Stimulated activated CD4-positive, alpha-beta T cell treated with anti-CD3 and anti-CD28 coated beads, TNF-alpha, amount 100 ng/mL, for 1 hour (primary cell): ENCODE measurements at places on chromosomes 5 and 9.
A peak's percentile ranks its signal among the peaks of the same experiment; 100 is the strongest.

GRCh38 chr5:142819825-142820224 lies 49.6 kb downstream of the ARHGAP26 start:
- no peak for DNase-seq

GRCh38 chr9:81822301-81822865 lies 105.8 kb upstream of the SPATA31D4 start:
- no peak for DNase-seq

GRCh38 chr9:68458918-68459317 lies 81.8 kb downstream of the TMEM252 start:
- DNase-seq: no peak

DNA sequence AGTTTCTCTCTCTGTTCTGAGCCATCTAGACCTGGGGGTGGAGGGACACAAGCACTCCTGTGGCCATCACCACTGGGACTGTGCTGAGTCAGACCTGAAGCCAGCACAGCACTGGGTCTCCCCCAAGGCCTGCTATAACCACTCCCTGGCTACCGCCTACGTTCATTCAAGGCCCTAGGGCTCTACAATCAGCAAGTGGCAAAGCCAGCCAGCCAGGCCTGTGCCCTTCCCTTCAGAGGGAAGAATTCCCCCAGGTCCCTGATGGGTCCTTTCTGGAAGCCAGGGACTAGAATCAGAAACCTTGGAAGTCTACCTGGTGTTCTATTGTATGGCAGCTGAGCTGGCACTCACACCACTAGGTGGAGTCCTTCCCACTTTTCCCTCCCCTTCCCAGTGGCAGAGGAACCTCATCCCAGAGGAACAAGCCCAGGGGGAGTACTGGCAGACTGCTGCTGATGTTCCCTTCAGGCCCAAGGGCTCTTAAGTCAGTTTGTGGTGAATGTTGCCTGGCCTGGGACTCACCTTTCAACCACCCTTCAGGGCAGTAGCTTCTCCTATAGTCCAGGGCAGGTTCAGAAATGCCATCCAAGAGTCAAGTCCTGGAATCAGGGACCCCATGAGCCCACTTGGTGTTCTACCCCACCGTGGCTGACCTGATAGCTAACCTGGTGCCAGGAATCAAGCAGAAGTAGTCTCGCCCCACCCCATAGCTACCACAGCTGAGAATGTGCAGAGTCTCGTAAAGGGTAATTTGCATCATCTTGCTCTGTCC lies 20.0 kb downstream of the JMY start:
- no peak for DNase-seq

DNA sequence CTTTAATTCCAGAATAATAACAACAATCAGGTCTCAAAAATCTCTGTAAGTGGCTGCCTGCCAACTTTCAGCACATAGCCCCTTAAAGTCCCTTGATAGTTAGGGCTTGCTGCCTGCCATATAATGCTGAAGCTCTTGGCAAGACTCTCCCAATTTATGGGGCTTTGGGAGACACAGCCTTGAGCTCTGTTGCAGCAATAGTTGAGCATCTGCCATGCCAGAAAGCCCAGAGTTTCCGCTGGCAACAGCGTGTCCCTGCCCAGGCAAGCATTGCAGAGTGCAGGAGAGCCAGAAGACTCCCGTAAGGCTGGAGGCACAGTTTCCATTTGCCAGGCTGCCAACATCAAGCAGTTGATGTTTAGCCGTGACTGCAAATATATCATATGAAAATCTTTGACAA lies 678.5 kb upstream of the NUDT12 start:
- DNase-seq: no peak

DNA sequence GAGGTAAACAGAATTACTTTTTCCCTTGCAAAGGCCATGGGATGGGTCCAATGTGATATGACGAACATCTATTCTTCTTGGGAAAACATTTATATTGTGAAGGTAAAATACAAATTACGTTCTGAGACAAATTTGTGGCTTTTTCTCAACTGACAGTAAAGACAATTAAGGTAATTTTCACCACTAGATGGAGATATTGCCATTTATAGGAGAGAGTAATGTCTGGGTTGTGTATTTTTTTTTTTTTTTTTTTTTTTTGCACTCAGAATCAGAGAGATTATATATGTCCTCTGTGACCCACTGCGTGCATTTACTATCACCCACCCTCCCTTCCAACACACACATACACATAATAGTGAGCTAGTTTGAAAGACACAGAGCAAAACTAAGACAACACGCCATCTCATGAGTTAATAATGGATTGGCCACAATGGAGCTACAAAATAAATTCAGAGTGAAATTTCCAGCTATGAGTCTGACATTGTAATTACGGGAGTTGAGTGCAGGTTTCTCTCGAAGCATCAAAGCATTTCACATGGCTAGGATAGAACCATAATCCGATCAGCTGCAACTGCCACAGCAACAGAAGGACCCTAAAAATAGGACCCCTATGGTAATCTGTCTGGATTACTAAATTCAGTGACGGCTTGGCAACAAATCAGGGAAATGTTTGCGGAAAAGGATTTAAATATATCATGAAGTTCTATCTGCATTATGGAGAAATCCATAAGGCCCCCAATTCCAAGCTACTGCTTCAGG lies 49.2 kb downstream of the ANXA1 start:
- DNase-seq: no peak

GRCh38 chr9:112629671-112630485 lies 88.0 kb downstream of the INIP start:
- no peak for DNase-seq

- no peak for DNase-seq
These were observed 14.1 kb downstream of the TRIM7 start for GRCh38 chr5:181190711-181191525.

- no peak for DNase-seq
These were observed 148.5 kb downstream of the C9orf152 start for GRCh38 chr9:110059461-110059860.

- DNase-seq: peak; percentile 18
These were observed 70.6 kb downstream of the IQGAP2 start for GRCh38 chr5:76473661-76474060.

GRCh38 chr5:103444333-103445038 lies 118.1 kb downstream of the NUDT12 start:
- DNase-seq: no peak

DNA sequence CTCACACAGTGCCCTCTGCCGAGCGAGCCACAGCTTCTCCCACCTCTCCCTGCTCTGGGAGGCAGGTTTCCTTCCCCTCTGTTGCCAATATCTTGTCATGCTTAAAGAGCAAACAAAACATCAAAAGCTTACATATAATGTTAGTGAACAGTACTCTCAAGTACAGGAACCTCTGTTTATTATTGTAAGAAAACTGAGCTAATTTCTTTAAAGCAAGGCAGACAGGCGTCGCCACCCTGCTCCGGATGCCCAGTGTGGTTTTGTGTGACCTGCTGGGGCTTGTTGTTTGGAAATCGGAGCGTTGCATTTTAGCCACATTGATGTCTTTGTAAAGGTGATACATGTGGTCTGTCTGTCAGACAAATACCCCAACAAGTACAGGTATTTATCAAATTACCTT lies 401.4 kb upstream of the IRX1 start:
- DNase-seq: no peak

GRCh38 chr9:13513716-13514444 lies 234.4 kb upstream of the MPDZ start:
- no peak for DNase-seq

- no peak for DNase-seq
These were observed 550.8 kb downstream of the BNC2 start for GRCh38 chr9:16319646-16320045.

DNA sequence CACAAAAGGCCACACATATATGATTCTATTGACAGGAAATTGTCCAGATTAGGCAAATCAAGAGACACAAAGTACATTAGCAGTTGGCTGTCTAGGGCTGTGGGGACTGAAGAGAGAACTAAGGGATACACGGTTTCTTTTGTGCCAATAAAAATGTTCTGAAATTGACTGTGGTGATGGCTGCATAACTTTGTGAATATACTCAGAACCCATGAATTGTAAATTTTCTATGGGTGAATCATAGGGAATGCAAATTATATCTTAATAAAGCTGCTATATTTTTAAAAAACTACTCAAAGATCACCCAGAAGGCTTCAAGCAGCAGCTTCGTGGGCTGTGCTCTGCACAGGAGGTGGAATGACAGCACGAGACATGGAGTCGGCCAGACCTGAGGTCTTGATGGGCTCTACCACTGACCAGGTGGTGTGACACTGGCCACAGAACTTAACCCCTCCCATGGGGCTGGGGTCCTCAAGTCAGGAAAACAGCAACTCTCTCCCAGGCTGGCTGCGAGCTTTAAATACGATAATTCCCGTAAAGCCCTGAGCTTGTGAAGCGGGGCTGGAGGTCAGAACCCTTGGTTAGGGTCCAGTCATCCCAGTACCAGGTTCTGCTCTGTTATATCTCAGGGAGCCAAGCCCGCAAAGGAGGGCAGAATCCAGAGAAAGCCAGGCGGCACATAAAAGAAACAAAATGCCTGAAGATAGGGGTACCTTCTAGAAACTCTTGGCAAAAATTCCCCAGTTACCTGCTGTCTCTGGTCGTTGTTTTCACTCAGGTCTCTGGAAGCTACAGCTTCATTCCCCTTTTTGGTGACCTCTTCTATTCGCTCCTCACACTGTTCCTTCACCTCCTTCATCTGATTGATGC lies 59.1 kb downstream of the GOLM1 start:
- DNase-seq: no peak

- no peak for DNase-seq
These were observed 46.2 kb downstream of the NTNG2 start for GRCh38 chr9:132207839-132208615.

GRCh38 chr5:66039296-66039695 lies 104.8 kb upstream of the SREK1 start:
- no peak for DNase-seq

GRCh38 chr9:134306636-134307600 lies 19.3 kb upstream of the RXRA start:
- DNase-seq: no peak

DNA sequence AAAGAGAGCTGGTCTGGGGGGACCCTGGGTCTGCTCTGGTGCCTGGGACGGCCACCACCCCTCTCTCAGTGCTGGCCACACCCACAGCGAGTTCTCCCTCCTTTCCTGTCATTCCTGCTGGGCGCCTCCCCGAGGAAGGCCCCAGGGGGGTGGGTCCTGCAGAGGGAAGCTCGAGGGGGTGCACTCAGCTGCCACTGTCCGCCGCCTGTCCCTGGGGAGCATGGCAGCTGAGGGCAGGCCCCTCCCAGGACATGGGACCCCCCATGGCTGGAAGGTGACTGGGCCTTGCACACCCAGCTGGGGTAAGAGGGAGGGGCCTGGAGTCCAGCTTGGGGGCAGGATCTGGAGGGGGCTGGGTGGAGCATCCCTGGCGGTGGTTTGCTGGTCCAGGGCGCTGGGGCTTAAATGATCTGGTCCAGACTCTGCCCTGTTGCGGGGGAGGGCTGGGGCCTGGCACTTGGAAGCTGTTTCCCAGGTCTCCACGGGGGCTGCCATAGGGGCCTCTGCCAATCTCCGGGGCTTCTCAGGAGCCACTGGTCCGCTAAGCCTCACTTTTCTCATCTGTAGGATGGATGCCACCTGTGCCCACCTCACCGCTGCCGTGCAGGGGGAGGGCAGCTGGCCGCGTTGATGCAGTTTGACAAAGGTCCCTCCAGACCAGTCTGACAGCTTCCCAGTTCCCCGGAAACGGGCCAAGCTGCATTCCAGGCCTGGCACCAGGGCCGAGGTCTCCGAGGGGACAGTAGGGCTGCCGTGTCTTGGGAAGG lies 6.0 kb upstream of the SLC2A6 start:
- no peak for DNase-seq

DNA sequence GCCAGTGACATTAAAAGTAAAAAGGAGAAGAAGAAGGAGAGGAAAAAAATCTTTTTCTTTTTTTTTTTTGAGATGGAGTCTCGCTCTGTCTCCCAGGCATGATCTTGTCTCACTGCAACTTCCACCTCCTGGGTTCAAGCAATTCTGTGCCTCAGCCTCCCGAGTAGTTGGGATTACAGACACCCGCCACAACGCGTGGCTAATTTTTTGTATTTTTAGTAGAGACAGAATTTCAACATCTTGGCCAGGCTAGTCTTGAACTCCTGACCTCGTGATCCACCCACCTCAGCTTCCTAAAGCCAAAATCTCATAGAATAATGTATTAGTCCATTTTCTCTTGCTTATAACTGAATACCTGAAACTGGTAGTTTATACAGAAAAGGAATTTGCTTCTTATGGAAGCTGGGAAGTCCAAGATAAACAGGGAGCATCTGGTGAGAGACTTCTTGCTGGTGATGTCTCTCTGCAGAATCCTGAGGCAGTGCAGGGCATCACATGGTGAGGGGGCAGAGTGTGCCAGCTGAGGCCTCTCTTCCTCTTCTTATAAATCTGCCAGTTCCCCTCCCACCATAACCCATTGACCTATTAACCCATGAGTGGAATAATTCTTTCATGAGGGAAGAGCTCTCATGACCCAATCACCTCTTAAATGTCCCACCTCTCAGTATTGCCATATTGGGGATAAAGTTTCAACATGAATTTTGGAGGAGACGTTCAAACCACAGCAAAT lies 466.3 kb downstream of the GADD45G start:
- DNase-seq: no peak

DNA sequence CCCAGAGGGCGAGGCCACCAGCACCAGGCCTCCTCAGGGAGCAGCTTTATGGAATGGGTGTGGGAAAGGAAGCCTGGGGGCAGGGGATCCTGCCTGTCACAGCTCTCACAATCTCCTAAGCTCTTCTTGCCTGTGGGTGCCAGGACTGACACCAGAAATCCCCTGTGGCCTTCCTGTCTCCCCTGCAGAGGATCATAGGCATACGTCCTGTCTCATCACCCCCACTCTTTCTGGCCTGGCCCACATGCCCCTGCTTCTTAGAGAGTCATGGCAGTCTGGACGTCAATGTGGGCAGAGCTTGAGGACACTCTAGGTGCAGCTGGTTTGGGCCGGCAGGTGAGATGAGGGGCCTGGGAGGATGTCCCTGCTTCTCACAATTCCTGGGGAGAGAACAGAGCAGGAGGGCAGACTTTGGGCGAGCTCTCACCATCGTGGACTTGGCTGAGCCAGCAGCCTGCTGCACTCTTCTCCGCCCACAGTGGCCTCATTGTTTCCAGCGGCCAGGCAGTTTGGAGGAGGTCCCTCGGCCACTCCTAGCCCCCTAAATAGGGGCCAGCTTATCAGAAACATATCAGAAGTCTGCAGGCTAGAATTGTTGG lies 67.3 kb upstream of the ZFR start:
- DNase-seq: no peak

DNA sequence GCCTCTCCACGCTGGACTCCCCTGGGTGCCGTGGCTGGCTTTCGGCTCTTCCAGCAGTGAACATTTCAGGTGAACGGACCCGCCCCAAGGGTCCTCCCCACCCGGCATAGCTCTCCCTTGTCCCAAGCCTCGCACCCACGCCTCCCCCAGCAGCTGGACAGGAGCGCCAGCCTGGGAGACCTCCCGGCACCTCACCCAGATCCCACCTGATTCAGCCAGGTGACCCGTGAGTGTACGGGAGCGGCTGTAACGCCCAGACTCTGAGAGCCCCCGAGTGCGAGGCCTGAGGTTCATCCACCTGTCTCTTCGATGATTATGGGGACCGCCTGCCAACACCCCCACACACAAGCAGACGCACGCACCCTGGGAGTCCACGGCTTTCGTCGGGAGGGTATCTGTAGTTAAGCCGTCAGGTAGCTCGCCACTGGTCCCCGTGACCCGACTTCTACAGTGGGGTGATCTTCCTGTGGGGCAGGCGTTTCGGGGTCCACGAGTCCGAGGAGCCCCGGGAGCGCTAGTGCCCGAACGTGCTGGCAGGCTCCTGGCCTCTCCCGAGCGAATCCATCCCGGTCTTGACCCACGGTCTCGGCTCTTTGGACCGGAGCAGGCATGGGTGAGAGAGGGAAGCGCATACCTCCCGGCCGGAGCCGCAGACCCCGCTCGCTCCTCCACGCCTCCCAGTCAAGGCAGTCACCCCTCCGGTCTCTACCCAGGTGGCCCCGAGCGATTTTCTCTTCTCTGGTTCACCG lies 14.9 kb downstream of the TRIM7 start:
- peak; percentile 42 for DNase-seq
